ENCODE measurements at places on chromosomes 4 and X.

DNA sequence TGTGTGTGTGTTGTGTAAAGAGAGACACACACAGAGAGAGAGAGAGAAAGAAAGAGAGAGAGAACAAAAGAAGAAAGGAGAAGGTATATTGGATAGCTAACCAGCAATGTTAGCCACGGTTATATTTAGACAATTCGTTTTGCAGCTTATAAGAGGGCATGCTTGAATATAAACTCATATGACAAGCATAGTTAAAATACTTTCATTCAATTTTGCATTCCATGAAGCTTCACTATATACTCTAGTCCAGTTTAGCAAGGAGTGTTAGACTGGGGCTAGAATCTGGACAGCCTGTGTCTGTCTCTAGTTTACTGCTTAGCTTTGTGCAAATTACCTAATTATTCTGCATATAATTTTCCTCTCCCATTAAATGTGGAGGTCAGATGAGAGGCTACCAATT, 525.9 kb upstream of the ZFP42 start:
- DNase-seq: no peak

DNA sequence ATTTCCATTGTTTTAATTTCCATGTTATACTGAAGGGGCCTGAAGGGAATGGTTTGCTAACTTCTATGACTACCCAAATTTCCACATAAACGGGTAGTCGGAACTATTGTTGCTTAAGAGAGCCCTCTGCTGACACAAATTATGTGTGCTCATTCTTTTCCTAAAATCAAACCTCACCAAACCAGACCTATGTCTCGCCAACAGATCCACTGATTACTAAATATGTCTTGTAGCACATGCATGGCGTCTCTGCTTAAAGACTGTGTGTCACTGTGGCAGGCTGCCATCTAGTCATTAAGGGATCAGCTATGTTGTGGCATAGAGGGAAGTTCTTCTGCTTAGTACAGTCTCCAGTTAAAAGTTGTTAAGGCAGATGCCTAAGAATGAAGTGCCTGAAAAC, 25.1 kb downstream of the PIR start:
- DNase-seq: no peak

DNA sequence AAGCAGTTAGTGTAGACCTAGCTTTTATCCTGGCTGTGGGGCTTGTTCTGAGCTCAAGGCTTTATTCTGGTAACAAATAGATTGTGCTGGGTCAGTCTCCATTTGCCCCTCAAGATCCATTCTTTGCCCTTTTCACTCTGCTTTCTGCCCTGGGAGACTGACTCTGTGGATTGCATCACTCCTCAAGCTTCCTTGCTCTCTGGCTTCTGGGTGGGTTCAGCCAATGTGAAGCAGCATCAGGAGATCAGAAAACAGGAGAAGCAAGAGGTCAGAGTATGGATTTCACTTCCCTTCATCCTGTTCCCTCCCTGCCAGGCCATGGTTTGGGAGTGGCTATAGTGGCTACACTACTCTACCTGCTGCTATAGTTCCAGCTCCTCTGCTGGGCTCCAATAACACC, 184.1 kb upstream of the NDP start:
- DNase-seq: no peak

- DNase-seq: no peak
These were observed 103.1 kb upstream of the BMP3 start for GRCh38 chr4:80927420-80927819.
